Activated CD4-positive, alpha-beta T cell treated with anti-CD3 and anti-CD28 coated beads for 48 hours (primary cell): ENCODE measurements at places on chromosomes 2 and 18.

DNA sequence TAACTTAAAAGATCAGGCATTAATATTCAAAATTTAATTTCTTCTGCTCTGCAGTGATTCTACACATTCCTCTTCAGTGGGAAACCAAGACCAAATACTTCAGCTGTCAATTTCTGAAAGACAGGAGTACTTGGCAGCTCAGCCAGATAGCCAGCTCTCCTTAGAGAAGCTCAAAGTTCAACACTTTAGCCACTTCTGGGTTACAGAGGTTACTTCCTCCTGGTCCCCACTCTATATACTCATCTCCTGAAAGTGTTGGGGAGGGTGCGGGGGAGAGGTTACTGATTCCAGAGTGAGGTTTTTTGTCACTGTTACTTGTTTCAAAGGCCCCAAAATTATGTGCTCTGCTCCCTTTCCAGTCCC lies 4.1 kb downstream of the CYTIP start:
- peak; percentile 72 for DNase-seq

- no peak for DNase-seq
Measured at GRCh38 chr2:45267062-45267792, 258.0 kb upstream of the SIX2 start.

- DNase-seq, result no peak
Measured at GRCh38 chr2:99743146-99743545, 253.3 kb upstream of the REV1 start.

- DNase-seq, result no peak
Measured at GRCh38 chr18:3306391-3306790, 44.5 kb downstream of the MYL12B start.

GRCh38 chr2:83595926-83596325 lies 863.2 kb downstream of the SUCLG1 start:
- DNase-seq, result no peak

DNA sequence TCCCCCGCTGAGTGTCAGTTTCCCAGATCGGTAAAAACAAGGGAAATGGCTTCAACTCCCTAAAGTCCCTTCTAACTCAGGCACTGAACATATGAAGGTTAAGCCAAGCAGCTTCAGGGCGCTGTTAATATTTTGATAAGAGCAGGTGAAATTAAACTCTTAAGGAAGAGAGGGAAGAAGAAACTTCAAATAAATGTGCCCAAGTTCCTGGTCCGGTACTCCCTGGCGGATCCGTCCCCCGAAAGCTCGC lies 564 bp downstream of the TRABD2A start:
- DNase-seq, result no peak

DNA sequence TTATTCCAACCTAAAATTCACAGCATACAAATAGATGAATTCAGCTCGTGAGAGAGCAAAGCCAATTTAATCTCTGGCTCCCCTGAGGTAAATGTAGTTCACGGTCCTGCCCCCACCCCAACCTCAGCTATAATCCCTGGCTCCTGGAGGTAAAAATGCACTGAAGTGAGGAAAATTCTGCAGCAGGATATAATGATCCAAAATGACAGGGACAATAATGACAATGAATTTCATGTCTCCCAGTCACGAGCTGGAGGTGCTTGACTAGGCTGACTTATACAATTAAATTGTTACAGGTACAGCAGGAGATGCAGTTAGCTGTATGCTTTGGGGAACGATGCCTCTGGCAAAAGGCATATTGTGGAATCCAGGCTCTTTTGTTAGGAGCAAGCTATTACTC lies 82.0 kb downstream of the GPD2 start:
- no peak for DNase-seq

DNA sequence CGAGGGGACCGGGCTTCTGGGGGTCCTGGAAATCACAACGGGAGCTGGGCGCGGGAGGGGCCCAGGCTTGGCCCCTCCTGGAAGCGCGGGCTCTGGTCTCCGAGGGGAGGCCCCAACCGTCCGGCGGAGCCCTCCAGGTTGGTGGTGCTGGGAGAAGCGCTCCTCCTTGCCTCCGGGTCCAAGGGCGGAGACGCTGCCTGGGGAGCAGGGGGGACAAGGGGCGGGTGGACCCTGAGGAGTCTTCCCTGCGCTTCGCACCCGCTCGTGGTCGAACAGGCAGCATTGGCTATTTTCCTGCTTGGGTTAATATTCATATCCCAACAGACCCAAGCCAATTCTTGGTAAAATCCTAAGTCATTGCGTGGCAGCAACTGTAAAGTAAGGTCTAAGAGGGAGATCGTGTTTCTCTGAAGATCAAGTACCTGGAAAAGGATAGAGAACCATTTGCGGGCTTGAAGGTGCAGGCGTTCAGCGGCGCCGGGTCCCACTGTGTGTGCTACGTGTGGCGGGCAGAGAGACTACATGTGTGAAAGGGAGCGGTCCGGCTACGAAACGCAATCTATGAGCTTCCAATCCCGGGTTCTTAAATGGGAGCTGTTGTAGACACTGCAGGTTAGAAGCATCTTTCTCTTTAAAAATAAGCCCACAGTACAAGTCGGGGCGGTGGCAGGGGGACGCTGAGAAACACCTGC lies 805 bp downstream of the CIDEA start:
- DNase-seq, result no peak

GRCh38 chr2:104638859-104639202 lies 215.1 kb upstream of the POU3F3 start:
- no peak for DNase-seq

- DNase-seq, result no peak
Measured at GRCh38 chr2:12168791-12169388, 422.5 kb downstream of the LPIN1 start.

DNA sequence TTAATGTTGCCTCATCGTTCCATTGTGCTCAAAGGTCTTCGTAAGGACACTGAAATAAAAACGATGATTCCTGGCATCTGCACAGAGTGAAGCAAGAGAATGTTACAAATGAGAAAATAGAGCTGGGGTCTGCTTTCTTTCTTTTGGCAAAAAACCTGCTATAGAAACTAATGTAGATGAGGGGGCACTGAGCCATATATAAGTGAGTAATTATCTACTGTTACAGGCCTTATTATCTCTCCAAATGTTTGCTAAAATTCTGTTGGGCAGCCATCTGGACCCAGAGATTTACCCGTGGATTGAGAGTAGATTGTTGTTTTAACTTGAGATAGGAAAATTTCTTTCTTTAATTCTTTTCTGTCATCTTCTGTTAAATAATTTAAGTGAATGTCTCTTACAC lies 472.5 kb upstream of the PIK3C3 start:
- DNase-seq, result no peak

- no peak for DNase-seq
Measured at GRCh38 chr2:224591220-224591619, 6.1 kb upstream of the CUL3 start.

DNA sequence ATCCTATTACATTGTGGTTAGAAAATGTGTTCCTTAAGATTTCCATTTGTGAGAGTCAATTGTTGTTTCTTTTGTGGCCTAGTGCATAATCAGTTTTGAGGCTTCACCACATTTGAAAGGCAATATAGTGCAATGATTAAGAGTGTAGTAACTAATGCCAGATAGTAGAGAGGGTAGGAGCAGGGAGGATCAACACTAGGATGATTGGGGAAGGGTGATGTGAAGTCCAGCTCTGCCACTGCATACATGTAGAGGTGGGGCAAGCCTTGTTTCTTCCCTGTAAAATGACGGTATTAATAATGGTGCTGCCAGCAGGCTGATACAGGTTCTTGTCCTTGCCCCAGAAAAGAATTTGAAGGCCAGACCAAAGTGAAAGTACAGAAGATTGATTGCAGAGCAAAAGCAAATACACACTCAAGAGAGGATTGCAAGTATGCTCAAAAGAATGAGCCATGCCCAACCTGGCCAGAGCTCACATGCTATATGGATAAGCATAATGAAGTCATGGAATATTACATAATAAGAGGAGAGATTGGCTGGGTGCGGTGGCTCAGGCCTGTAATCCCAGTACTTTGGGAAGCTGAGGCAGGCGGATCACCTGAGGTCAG lies 8.0 kb downstream of the SP100 start:
- DNase-seq, result no peak

DNA sequence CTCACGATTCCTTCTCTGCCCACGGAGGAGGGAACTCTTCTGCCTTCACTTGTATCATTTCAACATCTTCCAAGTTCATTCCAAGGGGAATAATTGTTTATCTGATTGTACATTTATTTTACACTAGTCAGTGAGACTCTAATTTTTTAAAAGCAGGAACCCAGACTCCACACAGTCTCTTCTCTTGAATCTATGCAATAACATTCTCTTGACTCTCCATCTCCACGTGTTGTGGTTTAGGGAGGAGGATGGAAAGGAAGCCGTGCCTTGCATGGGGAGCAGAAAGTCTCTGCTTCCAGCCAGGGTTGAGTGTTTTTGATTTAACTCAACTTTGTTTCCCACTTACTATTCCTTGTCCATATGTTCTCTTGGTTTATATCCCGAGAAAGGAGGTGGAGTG lies 131.1 kb upstream of the RIOK3 start:
- no peak for DNase-seq

GRCh38 chr2:110124939-110125691 lies 9.5 kb upstream of the MALL start:
- DNase-seq, result no peak

DNA sequence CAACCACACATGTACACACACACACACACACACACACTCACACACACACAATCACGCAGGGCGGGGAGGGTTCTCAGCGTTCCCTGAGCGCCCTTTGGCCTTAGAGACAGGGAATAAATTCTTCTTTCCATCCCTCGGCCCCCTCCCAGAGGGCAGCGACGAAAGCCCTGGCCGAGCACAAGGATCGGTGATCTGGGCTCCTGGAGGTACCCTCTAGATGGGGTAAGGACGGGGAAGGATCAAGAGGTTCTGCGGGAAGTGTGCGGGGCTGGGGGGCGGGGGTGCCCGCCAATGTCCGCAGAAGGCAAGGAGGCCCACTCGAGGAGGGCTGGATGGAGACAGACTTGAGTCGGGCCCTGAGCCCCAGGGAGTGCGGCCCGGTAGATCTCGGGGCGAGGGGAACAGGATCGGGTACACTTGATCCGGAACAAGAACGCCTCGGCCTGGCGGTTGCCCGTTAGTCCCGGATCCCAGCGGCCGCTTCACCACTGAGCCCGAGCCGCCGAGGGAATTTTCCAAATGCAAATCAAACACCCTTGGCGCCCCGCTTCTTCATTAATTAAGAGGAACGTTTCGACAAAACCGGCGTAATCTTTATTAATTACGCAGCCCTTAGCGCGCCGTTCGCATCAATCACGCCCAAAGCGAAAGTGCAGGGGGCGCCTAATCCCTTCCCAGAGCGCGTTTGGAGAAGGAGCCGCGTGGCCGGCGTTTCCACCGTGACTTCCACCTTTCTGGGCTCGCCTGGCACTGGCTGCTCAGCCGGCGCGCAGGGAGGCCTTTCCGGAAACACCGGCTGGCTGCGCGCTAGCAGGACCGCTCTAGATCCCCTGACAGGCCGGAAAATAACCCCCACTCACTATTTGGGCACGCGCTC lies 7.0 kb upstream of the PAX3 start:
- DNase-seq, result no peak

GRCh38 chr18:6044319-6044718 lies 149.0 kb upstream of the TMEM200C start:
- DNase-seq, result no peak

DNA sequence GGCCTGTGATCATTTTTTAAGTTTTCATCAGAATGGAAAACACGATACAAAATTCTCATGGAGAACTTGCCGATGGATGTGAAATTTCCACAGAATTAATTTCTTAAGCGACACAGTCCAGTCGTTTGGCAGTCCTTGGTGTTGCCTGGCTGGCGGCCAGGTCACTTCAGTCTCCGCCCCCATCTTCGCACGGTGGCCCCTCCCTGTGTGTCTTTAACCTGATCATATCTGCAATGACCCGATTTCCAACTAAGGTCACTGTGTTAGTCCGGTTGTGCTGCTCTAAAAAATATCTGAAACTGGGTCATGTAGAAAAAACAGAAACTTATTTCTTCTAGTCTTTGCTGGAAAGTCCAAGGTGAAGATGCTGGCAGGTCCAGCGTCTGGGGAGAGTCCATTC lies 44.5 kb upstream of the COPS8 start:
- DNase-seq, result no peak

- DNase-seq, result no peak
Measured at GRCh38 chr2:191521608-191522208, 156.2 kb upstream of the NABP1 start.
